ENCODE measurements at places on chromosomes 12 and 14.

- DNase-seq: no peak
These were observed 65.4 kb downstream of the RBM19 start for GRCh38 chr12:113900716-113901115.

DNA sequence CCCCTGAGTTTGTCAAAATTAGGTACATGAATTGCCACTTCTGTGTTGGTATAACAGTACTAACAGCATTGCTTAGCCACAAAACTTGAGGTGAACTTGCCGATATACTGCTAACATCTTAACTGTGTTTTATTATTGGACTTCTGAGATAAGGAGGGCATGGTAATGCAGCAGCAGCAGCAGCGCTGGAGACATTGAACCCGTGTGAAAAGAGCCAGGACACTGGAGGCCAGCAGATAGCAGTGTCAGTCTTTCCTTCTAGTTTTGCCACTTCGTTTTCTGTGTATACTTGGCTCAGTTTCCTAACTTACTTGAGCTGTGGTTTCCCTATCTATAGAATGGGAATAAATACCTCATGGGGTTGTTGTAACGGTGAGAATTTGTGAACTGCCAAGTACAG, 82.7 kb downstream of the KTN1 start:
- no peak for DNase-seq

GRCh38 chr14:102058146-102058545, 28.7 kb downstream of the HSP90AA1 start:
- no peak for DNase-seq

- no peak for DNase-seq
These were observed 442.5 kb downstream of the EGLN3 start for GRCh38 chr14:33508126-33509062.

- no peak for DNase-seq
These were observed 873.5 kb downstream of the DIO2 start for GRCh38 chr14:79337761-79338160.

- DNase-seq: no peak
These were observed 197.4 kb upstream of the KRR1 start for GRCh38 chr12:75708802-75709201.

- DNase-seq: no peak
These were observed 948.4 kb upstream of the ATXN7L3B start for GRCh38 chr12:73589220-73589619.

GRCh38 chr12:23096321-23096720, 471.4 kb downstream of the ETNK1 start:
- DNase-seq: no peak

- DNase-seq: no peak
These were observed 803.7 kb downstream of the DIO2 start for GRCh38 chr14:79407572-79407971.

GRCh38 chr14:68792678-68792978, 239 bp downstream of the ZFP36L1 start:
- no peak for DNase-seq

GRCh38 chr12:108567406-108568337, 5.3 kb downstream of the ISCU start:
- no peak for DNase-seq

DNA sequence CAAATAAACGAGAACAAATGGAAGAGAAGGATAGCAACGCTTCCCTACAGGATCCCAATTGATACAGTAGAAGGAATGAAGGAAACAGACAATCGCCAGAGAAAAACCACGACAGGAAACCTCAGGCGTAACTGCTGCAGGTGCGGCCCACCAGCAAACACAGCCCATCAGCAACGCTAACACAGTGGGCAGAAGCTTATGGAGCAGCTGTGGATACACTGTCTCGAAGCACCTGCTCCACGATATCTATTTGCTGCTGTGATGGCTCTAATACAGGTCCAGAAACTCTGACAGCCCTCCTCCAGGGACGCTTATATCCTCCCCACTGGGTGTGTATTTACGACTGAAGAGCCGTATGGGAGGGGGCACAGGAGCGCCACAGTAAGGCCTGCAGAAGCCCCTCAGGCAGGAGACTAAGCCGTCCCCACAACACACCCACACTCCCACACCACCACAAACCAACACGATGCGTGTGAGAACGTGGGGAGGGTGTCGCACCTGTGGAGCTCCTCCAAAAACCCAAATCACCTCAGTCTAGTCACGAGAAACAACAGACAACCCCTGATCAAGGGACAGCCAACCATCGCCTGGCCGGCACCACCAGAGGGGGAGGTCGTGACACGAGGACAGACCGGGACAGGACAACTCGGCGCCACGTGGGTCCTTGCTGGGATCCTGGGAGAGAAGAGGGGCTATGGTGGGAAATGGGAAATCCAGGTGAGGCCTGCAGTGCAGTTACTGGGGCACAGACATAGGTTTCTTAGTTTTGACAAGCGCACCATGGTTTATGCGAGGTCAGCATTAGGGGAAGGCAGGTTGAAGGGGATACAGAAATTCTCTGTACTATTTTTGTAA, 24.0 kb downstream of the POLE start:
- DNase-seq: no peak

DNA sequence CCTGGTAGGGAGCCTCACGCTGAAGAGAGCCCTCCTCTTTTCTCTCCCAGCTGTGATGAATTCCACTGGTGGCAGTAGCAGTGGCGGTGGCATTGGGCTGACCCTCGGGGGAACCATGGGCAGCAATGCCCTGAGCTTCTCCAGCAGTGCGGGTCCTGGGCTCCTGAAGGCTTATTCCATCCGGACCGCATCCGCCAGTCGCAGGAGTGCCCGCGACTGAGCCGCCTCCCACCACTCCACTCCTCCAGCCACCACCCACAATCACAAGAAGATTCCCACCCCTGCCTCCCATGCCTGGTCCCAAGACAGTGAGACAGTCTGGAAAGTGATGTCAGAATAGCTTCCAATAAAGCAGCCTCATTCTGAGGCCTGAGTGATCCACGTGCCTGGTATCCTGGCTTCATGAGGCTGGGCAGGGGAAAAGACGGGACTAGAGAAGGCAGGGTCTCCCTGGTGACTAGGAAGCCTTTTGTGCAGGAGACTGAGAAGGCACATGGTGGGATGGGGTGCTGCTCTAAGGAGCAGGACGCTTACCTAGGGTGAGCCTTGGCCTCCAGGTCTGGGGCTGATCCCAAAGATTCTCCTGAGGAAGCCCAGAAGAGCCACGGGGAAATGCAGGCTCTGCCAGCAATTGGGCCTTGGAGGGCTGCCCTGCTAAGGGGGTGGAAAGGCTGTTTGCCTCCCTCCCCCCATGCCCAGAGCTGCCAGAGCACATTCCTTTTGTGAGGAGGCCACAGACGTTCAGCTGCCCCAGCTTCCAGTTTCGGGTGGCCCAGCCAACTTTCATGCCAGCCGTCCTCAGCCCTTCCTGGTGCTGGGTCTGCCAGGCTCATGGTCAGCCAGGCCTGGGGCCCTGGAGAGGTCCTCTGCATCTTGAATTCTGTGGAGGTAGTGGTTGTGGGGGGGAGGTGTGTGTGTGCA, 15.8 kb downstream of the KRT7 start:
- no peak for DNase-seq

DNA sequence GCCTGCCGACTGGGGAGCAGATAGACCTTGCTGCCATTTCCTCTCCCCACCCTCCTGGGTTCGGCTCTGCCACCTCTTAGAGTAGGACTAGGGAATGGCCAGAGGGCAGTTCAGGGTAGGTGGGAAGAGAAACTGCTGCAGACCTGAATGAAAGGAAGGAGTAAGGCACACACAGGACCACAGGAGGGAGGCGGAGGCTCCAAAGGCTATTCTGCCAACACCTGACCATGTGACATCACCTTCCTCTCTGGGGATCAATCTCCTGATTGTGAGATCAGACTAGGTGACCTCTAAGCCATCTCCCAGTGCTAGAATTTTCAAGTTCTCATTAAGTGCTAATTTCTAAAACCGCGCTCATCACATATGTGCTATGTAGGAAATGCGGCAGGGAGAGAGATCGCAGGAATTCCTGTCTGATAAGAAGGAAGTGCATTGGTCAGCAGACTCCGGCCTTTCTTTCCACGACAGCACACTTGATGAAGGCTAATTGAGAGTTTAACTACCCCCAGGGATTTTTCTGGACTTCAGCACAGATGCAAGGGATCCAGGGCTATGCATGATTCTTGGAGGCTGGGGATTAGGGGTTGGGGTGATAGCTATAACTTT, 11.5 kb upstream of the TSPAN11 start:
- no peak for DNase-seq

DNA sequence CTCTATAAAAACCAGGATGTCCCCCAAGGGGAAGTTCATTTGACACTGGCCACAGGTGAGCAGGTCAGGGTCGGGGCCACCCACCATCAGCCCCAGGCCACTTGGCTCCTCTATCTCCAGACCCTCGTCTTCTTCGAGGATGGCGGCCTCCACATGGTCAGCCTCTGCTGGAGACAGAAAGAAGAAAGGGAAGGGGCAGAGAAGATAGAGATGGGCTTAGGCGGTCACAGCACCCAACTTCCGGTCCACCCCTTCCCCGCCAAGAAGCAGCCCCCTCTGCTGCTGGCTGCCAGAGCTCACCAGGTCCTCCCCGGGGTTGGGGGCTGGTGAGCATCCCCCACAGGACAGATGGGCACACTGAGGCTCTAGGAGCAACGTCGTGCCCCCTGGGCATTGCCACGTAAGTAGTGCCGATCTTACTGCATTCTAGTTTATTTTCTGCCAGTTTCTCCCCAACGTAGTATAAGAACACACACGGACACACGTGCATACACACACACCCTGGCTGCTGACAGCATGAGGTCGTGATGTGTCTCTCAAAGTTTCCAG, 14.2 kb downstream of the BCL11B start:
- no peak for DNase-seq

DNA sequence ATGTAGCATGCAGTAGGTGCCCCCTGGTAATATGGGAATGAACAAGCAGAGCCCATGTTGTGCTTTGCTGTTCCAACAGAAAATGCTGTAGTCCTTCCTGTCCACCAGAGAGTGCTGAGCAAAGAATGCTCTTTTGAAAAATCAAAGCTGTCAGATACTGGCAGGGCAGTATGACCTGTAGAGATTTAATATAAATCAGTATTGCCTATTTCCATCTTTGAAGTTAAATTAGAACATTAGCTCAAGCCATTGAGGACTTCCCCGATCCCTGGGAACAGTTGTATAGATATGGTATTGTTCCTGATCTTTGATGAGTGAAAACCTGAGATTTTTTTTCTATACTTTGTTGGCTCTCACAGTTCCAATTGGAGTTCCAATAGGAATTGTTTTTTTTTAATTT, 13.0 kb downstream of the TTC8 start:
- no peak for DNase-seq

DNA sequence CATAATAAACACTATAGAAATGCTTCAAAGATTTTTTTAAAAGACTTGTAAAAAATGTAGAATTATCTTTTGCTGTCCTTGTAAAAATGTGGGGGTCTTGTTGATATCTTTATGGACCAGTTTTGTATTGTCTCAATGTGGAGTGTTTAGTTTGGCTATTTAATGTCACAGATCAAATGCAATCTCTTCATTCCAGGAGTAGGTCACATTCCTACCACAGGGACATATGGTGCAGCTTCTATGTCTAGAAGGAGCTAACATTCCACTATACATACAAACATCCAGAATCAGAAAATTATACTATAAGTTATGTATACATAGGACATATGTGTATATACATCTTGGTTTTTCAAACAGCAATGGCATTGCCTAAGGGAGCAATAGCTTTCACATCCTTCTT, 345.7 kb downstream of the BMP4 start:
- DNase-seq: no peak

DNA sequence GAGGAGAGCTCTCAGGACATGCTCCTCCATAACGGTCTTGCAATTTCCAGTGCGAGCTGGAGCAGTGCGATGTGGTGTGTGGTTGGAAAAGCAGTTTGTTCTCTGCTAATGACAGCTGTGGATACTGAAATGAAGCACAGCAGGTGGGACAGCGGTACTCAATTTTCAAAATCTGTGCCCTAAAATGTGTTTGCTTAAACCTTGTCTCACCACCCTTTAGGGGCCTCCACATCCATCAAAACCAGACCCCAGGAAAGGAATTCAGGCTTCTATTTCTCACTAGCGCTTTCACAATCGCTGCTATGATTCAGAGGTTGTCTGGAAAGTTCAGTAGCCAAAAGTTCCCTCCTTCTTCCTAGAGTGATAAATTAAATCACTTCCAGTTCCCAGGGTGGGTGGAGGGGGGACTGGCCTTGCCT, 440.8 kb downstream of the EGLN3 start:
- no peak for DNase-seq

- no peak for DNase-seq
These were observed 2.8 kb downstream of the TSHR start for GRCh38 chr14:80958226-80958625.

DNA sequence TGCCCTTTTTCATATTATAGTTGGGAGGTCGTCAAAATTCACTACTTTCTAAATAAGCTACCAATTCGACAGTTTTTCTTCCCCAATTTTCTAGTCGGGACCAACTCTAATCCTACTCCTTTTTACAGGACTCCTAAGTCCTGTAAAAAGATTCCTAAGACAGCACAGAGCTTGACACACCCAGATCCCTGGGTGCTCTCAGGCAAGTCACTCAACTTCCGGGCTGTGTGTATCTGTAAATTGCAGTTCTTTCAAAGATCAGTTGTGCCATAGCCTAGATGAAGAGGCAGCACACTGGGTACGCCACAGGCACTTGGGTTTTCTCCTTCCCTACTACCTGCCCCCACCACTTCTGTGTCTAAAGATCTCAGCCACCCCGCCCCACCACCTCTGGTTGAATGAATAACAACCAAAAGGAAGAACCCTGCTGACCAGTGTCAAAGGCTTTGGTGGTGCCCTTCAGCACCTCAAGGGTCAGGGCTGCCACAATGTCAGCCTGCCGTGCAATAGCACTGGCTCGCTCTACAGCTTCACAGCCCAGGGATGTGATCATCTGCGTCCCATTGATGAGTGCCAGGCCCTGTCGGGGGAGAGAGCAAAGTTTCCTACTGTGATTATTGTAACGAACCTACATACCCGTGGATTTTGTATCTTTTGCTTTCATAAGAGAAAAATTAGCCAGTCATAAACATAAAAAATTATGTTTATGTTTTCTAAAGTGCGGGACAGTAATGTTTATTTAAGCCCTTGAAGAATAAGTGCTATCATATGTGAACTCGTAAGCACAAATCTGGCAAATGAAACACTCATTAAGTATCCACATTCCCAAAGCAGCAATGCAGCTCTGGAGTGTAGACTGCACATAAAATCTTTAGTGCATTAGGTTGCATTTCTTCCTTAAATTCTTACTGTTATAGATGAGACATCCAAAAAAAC, 9.2 kb downstream of the HAL start:
- DNase-seq: no peak

DNA sequence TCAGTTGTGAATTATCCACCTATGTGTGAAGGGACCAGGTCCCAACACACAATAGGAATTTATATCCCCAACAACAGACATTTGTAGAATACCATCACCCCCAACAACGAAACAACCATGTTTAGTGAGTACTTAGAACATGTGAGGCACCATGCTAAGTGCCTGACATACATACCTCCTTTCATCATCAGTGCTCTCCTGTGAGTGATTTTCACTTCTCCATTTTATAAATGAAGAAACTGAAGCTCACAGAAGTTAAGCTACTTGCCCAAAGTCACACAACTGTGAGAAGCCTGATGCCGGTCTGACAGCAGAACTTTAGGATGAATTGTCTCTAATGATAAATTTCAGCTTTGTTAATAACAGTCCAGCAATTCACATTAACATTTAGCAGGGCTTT, 35.4 kb downstream of the SPTB start:
- no peak for DNase-seq

- DNase-seq: no peak
These were observed 89.1 kb downstream of the BEGAIN start for GRCh38 chr14:100498068-100498467.

All from HT-29 (cell line).